ENCODE measurements at places on chromosomes 12 and 14.

GRCh38 chr12:26318661-26319068, 123.3 kb downstream of the SSPN start:
- no peak for DNase-seq

- peak; percentile 62 for DNase-seq
These were observed 242.0 kb downstream of the NEDD1 start for GRCh38 chr12:97148941-97149559.

- DNase-seq, result no peak
These were observed 367.9 kb downstream of the PAWR start for GRCh38 chr12:79322905-79323304.

- DNase-seq, result no peak
These were observed 1.7 kb upstream of the DNAH10 start for GRCh38 chr12:123760267-123760938.

- DNase-seq, result no peak
These were observed 53.2 kb upstream of the PKP2 start for GRCh38 chr12:32949815-32950214.

- peak; percentile 69 for DNase-seq
These were observed 24.8 kb downstream of the FOS start for GRCh38 chr14:75303381-75303789.

DNA sequence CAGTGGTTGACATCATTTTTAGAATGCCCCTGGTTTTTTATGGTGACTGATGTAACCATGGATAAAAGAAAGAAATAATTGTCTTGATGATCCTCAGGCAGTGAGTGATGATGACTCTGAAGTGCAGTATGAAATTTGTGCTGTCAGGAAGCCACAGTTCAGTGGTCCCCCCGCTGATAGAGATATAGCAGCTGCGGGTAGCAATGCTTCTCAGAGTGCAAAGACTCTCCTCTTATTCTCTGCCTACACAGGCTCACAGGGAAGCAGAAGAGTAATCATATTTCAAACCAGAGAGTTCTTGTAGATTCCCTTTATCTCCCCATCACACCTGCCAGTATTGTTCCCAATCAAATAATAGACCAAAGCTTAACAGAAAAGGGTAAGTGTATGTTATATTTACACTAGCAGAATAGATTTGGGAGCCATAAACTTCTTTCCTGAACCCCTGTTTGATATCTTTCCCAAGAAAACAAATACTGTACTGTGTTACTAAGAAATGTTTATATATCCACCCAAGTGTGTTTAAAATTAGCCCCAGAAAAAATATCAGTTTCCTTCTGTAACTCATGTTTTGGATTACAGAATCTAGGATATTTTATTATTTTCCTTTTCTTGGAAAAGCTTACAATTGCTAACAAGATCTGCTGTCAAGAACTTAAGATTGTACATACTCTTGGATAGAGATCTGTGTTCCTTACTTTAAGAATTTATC, 1817.4 kb upstream of the FLRT2 start:
- DNase-seq, result no peak

DNA sequence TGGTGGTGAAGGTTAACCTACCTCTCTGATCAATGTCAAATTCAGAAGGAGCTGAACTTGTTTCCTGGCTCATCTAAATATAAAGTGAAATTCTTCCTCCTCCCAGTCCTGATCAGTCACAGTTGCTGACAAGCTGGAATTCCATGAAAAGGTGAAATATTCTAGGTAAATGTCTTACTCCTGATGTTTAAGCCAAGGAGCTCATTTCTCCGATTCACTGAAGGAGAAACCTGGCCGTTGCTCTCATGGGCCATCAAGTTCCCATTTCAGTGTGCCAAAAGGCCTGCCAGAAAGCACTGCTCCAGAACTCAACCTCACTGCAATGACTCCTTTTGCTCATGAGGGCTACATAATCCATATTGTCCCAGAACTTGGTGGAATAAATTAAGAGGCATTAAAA, 707.5 kb downstream of the GALC start:
- DNase-seq, result no peak

DNA sequence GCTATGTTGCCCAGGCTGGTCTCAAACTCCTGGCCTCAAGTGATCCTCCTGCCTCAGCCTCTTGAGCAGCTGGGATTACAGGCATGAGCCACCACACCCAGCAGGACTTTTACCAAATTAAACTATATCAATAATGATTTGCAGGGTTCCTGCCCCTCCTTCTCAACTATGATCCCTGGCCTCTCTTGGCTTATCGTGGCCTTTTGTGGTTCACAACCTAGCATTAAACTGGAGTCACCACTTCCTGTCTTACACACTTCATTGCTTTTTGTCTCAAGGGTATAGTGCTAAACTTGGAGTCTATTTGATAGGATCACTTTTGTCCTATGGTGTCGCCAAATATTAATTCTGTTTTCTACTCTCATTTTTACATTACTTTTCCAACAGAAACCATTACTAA, 64.5 kb downstream of the SEC23A start:
- DNase-seq, result no peak

DNA sequence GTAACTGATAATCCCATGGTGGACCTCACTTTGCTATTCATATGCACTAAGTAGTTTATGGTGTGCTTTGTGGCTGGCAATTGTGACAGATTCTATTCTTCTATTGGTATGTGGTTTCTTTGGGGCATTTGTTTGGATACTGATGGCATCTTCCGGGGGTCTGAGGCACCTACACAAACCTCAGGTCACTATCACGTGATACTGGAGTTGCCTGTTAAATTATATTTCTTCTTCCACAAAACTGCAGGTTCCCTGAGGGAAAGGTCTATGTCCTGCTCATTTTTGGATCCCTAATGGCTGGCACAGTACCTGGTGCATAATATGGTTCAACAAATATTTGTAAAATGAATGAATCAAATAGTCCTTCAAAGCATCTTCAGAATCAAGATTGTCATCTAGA, 49.5 kb upstream of the HELB start:
- no peak for DNase-seq

DNA sequence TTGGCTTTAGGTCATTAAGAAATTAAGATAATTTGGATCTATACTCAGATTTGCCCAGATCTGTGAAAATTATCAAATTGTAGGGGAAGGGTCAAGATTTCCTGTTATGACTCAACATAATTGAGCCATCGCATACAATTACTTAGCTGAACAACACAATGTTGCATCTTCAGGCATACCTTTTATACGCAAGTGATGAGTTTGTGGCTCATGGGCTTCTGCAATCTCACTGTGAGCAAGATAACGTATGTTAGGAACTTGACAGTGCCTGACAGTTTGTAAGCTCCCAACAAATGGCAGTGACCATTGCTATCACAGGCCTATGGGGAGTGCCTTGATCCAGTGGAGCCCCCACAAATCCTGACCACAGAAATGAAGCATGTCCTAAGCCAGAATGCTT, 199.7 kb downstream of the BCAT1 start:
- no peak for DNase-seq

DNA sequence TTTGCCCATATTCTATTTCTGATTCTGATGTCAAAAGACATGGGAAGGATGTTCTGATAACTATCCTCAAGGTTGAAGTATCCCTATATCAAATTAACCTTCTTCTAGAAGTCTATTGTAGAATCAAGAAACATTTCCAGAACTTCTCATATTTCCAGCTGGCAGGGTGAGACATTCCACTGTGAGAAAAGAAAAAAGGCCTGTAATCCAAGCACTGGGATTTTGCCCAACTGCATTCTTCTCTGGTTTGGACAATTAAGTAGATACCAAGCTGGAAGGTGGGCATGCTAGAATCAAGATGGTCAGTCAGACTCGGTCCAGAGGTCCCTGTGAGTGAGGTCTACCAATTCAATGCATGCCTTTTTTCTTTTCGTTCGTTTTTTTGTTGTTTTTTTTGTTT, 60.9 kb downstream of the MAP3K9 start:
- DNase-seq, result no peak

- DNase-seq, result no peak
These were observed 107.0 kb upstream of the PRICKLE1 start for GRCh38 chr12:42696406-42697149.

GRCh38 chr14:100603341-100604120, 16.3 kb upstream of the BEGAIN start:
- DNase-seq, result peak; percentile 17

DNA sequence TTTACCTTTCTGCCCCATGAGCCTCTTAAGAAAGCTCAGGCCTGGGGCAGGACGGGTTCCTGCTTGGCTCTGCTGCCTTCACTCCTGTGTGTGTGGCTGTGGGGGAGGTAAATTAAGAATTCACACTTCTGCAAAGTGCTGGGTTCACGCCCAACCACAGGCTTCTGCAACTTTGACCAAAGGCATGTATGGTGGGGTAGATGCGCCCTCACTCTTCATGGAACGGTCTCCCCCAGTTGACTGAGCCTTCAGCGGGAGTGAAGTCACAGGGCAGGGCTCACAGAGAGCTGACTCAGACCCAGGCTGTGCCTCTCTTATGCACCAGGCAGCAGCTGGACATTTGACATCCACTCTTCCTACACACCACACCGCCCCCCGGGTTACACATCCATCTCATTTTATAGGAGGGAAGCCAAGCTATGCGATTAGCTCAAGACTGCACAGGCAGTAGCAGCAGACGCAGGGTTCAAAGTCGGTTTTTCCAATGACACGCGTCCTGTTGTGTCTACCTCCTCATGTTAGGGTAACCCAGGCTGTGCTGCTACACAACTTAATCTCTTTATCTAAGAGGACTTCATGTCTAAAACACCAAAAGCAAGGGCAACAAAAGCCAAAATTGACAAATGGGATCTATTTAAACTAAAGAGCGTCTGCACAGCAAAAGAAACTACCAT, 15.4 kb upstream of the BCL11B start:
- DNase-seq, result no peak

DNA sequence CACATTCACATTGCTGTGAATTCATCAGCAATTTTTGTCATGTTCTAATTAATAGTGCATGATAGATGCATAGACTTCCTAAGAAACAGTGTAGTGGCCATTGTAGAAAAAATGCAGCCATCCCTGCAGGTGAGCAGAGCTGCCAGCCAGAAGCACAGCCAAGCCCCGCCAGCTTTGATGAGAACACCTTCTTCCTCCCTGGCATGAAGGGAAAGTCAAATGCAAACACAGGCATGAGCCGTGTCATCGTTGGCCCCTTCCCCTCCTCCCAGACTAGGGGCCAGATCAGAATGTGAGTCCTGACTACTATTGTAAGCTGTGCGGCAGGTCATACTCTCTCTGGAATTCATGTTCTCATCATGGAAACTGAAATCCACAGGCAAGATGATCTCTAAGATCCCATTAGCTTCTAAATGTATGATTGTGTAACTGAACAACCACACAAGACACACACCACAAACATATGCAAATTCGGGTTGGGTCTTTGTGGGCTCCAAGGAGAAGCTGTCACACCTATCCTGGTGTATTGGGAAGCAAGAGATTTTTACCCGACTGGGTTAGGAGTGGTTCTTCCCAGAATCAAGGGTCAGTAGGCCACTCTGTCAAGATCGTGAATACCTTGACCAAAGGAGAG, 2.8 kb upstream of the AQP2 start:
- DNase-seq, result no peak

Measured in SK-N-SH (cell line).